ENCODE measurements at places on chromosomes 1 and 21.

DNA sequence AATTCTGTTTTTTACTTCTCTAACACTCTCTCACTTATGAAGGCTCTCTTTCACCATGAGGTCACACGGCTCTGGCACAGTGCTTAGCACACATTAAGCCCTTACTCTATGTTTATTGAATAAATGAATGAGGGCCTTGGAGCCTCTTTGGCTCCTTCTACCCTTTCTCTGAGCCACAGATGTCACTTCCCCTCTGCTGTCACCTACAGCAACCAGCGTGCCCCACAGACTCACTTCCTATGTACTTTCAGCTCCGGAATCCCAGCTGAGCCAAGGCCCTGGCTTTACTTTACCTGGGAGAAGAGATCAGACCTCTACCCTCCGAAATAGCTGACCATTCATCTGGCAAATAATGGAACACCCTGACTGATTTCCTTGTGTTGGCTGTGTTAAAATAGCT is 53.7 kb upstream of the HMCN1 start:
- DNase-seq: no peak

GRCh38 chr21:35048706-35049617 is at the start of gene RUNX1:
TSS of gene RUNX1 (minus strand) at chr21:35049302.
- no peak for DNase-seq

- DNase-seq: no peak
Observed at GRCh38 chr1:192418552-192419285, 101.9 kb downstream of the RGS21 start.

DNA sequence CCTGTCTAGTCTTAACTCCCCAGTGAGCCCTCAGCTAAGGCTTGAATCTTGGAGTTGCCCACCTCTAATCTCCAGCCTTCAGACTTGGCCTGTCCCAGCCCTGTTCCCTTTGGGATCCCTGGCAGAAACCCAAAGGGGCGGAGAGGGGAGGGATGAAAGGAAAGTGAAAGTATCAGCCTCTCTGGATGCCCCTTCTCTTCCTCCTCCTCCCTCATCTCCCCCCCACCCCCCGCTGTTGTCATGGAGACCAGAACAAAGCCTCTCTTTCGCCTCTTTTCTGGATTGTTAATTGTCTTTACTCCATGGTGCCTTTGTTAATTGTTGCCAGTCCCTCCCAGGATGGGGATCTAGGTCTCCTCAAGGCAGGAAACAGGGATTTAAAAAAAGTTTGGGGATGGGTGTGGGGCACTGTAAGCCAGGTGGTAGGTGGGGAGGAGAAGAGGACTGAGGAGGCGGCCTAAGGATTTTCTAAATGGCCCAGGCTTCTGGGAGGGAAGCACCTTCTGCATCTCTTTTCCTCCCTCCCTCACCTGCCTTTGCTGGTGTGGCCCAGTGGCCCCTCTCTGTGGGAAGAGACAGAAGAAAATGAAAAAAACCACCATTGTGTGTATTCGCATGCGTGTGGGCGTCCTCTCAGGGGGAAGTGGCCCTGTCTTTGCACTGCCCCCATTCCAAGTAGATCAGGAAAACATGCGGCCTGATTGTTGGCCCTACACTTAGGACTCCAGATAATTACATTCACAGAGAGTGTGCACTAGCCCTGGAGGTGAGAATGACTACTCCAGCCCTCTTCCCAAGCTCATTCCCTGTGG is 7.5 kb upstream of the SOX13 start:
- DNase-seq: no peak

- no peak for DNase-seq
Observed at GRCh38 chr1:40392221-40392620, 18.7 kb downstream of the SMAP2 start.

DNA sequence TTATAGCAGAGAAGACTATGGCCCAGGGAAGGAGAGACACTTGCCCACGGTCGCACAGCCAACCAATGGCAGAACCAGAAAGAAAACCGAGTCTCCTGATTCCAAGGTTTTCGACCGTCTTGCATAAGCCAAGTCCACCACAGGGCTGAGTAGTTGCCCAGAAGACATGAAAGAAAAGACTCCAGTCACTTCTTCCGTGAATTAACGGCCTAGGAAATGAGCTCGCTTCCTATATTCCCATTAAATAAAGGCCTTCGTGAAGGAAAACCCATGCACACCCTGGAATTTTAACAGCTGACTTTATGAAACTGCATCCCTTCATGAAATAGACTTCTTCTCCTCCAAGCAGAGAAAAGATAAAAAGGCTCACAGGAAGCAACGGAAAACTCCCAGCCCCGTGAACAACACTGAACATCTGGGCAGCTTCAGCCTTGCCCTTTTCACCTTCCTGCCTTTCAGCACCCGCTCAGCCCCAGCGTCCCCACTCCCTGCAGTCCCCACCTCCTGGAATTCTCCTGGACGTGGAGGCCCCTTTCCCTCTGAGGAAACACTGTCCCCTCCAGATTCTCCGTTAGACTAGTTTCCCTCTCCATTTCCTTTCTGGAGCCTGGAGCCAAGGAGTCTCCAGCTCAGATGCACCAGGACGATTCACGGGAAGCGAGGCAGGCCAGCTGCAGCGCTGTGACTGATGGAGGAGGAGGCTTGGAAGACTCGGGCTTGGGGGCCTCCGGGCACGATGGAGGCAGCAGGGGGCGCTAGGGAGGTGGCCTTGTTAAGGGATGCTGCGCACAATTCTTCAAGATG is 2.7 kb upstream of the MYOC start:
- DNase-seq: no peak

- DNase-seq: no peak
Observed at GRCh38 chr1:7110321-7110720, 325.1 kb downstream of the CAMTA1 start.

DNA sequence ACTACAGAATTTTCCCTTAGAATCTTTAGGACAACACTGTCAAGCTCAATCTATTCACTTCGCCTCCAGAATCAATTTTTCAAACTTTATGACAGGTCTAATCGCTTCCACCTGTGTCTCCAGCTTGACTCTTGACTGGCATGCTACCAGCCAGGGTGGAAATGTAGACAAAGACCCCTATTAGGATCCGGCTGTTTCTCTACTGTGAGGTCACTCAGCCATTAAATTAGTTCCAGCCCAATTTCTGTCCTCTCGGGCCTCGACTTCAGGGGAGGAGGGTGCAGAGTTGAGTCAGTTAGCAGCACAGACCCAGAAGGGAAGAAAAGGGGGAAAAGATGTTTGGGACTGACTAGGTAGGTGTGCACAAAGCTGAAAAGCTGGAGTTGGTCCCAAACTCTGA is 78.5 kb downstream of the HLCS start:
- DNase-seq: no peak

DNA sequence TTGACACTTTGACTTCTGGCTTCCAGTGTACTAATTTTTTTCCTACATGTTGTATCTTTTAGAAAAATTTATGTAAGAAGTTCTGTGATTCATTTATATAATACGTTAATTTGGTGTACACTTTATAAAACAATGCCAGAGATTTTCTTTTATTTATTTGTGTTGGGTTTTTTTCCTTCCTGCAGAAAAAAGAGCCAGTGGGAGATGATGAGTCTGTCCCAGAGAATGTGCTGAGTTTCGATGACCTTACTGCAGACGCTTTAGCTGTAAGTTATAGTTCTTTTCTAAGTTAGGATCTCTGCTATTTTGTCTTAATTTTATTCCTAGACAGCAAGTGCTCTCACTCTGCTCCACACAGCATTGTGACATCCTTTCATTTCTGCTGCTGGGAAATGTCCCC is 14.4 kb downstream of the SARS1 start:
- no peak for DNase-seq

DNA sequence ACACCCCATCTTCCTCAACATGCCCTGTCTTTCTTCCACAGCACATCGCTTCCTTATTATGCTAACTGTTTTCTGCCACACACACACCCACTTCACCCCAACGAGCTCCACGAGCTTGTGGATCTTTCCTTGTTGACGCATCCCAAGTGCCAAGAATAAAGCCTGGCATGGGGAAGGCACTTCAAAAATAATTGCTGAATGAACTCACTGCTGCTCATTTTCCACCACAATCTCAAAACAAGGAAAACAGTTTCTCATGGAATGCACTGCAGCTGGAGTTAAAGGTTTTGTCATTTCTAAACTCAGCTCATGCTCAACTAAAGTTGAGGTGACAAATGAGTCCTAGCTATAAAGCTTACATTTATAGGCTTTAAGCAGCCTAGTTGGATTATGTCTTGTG is 86.0 kb downstream of the TIAM1 start:
- no peak for DNase-seq

DNA sequence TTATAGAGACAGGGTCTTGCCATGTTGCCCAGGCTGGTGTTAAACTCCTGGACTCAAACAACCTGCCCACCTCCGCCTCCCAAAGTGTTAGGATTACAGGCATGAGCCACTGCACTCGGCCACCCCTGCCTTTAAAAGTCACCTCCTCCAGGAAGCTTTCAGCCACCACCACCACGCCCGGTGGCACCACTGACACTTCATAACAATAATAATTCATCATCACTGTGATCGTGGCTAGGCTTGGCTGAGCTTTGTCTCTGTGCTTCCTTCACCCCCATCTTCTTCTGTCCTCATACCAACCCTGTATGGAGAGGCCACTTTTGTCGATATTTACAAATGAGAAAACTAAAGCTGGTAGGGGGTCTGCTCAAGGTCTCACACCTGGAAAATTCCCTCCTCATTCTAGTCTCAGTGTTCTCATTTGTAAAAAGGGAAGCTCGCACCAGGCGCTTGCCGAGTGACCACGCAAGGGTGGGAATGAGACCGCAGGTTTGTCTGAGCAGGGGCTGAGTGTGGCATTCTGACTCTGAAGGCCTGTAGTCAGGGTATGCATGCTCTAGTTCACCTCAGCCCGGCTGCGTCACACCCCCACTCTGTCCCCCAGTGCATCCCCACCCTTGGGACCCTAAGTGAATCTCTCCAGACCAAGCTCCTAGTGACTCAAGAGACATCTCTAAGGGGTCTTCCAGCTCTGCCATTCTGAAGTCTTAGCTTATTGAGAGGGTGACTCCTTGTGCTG is 12.9 kb upstream of the EPHA2 start:
- no peak for DNase-seq

GRCh38 chr1:49229555-49229954 is 452.9 kb upstream of the BEND5 start:
- DNase-seq: no peak

DNA sequence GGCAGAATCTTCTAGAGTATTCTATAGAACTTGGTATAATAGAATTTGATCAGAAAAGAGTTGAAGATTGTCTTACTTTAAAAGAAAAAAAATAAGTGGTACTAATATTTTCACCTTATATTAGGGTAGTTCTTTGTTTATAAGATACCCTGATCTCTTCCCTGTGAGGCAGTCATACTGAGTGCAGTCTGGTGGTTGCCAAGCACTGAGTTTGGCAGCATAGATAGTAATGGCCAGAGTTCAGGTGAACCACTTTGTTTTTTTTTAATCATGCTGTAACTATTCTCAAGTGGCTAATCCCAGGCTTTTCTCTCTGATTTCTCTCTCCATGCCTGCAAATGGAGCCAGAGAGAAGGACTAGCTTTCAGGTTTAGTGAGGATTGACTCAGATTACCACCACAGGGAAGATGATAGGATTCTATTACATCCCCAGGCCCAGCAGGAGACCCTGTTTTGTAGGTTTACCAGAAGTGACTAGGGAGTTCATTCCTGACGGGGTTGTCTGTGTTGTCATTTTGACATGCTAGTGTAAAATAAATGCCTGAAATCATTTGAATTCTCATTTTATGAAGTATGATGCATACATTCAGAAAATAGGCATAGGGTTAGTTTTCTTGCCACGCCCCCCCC is 16.7 kb downstream of the KDM1A start:
- no peak for DNase-seq

DNA sequence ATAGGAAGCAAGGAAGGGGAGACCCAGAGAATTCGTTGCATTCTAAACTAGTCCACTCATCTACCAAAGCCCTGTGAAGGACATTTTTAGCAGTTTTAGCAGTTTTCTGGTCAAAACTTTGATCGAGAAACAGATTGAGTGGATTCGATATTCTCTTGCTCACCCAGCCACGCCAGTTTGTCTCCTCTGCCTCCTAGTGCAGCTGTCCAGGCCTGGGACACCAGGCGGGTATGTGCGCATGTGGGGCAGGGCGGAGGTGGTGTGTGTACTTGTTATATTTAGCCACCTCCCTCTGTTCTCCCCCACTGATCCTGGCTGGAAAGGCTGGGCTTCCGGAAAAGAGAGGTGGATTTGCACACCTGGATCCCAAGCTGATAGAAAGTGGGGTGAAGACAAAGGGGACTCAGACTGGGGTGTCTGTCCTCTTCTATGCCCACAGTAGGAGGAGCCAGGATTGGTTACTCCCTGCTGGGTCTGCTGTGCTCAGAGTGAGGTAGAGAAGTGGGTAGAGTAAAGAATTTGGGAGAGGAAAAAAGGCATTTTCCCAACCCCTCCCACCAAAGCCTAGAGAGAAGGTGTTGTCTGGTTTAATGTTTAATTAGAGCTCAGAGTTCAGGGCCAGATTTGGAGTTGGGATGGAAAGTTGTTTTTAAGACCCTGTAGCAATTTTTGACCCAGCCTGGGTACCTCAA is 3.8 kb downstream of the LMNA start:
- no peak for DNase-seq

- no peak for DNase-seq
Observed at GRCh38 chr1:192547501-192547900, 28.1 kb upstream of the RGS1 start.

- DNase-seq: no peak
Observed at GRCh38 chr21:35223480-35224156, 174.5 kb upstream of the RUNX1 start.

DNA sequence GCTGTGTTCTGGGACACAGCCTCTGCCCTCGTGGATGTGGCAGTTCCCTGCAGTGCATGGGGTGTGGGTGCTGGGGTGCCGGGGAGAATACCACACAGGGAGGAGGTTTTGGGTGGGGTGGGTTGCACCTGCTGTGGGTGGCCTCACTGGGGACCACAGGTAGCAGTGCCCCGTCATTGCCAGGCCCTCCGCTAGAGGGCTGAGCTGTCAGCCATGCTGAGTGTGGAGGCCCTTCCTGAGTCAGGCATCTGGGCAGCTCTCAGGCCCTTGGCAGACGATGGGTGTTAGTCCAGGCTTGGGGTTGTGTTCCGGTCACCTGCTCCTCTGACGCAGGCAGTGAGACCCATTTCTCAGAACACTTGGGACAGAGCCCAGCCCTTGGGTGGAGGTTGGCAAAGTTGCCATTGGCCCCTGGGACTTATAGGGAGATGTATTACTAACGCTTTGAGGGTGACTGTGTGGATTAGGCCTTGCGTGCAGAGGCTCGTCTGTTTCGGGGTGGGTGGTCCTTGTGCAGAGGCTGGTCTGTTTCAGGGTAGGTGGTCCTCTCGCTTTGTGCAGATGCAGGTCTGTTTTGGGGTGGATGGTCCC is 23.9 kb downstream of the PCNT start:
- no peak for DNase-seq

DNA sequence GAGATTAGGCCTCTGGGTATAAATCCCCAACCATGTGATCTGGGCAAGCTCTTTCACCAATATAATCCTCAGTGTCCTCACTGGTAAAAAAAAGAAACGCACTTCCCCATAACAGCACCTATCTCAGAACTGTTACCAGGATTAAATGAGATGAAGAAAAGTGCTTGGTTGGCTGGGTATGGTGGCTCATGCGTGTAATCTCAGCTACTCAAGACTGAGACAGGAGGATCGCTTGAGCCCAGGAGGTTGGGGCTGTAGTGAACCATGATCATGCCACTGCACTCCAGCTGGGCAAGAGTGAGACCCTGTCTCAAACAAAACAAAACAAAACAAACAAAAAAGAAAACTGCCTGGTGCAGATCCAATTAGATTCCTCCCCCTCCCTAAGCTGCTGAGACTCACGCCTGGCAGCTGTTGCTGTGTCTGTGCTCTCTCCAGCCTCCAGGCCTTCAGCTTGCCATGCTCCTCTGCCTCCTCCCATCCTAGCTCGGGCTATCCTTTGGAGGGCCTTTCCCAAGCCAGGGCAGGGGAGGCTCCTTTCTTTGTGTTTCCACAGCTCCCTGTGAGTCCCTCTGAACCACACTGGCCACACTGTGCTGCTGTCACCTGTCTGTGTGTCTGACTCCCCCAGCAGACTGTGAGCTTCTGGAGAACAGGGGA is 19.0 kb downstream of the CYB5RL start:
- no peak for DNase-seq

Data from SK-N-MC (cell line).